ENCODE measurements at places on chromosomes 11 and 22. TPM values are rescaled to one million over a fixed set of nuclear protein-coding genes. Genes with fewer than 3 reads are reported as not detected.

- DNase-seq = no peak
Observed at GRCh38 chr22:48245196-48245485, 1482.7 kb downstream of the TBC1D22A start.

DNA sequence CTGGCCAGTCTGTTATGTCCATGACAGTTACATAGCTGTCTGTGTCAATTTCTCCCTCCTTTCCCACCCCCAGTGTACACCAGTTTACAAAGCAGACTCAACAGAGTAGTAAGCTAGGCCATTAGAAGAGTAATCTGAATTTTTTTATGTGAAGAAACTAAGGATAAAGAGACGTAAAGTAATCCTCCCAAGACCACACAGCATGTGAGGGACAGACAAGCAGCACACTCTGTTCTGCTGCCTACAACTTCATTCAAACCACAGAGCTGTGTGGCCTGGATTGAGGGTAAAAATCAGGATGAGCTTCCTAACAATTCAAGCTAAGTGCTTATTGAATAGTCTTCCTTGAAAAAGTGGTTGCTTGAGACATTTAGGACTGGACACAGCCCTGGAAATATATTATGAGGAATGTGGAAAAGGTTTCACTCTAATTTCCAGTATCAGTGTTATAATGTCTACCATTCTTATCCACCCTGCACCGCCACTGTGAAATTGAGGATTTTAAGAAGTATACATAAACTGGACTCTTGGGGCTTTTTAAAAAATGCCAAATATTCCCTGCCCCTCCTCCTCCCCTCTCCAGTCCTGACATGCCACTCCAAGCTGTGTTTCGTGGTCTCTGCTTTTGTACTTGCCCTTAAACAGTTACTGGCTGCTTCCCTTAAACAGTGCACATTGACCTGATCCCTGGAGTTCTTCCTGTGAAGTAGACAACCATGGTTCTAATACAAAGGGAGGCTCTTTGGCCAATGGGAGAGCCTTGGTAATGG is 40.9 kb downstream of the EXT2 start:
- no peak for DNase-seq

GRCh38 chr22:46568102-46568809 is 30.8 kb upstream of the CELSR1 start:
- DNase-seq = no peak

DNA sequence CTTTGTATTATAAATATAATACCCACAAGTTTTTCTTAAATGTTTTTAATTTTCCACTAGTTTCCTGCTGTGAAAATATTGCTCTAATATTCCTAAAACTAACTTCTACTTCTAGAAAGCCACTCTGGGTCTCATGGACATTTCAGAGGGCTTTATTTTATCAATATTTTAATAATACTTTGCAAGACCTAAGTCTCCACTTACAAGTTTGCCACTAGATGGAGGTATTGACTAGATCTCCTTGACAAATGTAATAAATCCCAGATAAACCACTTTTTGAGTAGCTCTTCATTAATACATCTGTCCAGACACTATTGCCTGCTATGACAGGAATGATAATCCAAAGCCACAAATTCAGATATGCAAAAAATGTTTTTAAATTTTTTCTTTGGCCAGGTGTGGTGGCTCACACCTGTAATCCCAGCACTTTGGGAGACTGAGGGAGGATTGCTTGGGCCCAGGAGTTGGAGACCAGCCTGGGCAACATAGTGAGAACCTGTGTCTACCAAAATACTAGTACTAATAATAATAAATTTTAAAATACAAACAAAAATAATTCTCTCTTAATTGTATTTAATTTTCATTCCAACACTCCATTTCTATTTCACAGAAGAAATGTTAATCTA is 3.5 kb upstream of the ACAT1 start:
- no peak for DNase-seq

MIAT gene
- 13.0 TPM for total RNA-seq

GRCh38 chr11:1458340-1459218 is 28.0 kb downstream of the MOB2 start:
- DNase-seq = no peak

DNA sequence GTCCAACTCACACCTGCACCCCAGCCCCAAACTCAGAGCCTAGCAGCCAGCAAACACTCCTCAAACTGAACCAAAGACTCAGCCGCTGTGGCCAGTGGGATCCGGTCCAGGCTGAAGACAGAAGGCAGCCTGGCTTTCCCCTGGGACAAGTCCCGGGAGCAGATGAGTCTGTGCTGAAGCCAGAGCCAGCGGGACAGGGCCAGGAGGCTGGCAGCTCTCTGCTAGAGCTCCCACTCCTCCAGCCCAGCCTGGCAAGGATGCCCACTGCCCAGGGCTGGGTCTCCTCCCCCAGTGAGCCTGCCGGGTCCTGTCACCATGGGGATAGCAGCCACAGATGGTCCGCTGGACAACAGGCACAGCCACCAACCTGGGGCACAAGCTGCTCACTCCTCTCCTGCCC is 42.9 kb upstream of the PRR5 start:
- no peak for DNase-seq

DNA sequence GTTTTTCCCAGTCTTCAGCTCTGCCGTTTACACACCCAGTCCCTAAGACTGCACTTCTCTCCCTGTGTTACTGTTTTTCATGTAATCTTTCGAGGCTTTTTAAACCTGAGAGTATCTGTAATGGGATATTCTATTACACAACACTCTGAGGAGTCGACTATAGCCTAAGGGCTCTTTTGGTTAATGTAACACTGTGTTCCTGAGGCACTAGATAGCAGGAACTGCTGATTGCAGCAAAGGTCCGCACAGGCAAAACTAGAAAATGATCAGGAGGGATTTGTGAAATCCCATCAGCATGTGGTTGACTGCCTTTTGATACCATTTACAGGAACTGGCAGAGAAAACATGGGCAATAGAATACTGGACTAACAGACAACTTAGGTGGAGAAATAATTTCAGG is 512.3 kb upstream of the RAG2 start:
- no peak for DNase-seq

CNGA4 gene
- not detected for total RNA-seq

KCNK4 gene
- not detected for total RNA-seq

DNA sequence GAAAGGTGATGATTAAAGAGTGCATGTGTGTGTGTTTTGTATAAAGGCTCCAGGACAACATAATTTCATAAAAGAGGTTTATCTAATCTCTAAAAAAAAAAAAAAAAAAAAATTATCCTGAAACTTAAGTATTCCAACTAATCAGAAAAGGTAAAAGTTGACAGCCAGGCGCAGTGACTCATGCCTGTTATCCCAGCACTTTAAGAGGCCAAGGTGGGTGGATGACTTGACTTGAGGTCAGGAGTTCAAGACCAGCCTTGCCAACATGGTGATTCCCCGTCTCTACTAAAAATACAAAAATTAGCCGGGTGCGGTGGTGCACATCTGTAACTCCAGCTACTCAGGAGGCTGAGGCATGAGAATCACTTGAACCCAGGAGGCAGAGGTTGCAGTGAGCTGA is 632.7 kb upstream of the CHORDC1 start:
- DNase-seq = no peak

ST14 gene
- total RNA-seq = 0.14 TPM

DNA sequence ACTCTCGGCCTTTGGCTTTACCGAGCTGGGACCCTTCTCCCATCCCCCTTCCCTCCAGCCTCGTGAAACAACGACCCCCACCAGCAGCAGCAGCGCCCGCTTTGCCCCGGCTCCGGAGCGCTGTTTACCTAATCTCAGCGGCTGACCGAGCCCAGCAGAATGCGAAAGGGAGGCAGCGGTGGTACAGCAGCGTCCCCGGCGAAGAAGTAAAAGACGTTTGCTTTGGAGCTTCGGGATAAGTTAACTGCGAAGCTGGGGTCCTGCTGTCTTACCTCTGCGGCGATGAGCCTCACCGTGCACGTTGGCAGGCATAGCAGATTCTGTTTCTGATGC is 2.0 kb upstream of the LARGE1 start:
- no peak for DNase-seq

DNA sequence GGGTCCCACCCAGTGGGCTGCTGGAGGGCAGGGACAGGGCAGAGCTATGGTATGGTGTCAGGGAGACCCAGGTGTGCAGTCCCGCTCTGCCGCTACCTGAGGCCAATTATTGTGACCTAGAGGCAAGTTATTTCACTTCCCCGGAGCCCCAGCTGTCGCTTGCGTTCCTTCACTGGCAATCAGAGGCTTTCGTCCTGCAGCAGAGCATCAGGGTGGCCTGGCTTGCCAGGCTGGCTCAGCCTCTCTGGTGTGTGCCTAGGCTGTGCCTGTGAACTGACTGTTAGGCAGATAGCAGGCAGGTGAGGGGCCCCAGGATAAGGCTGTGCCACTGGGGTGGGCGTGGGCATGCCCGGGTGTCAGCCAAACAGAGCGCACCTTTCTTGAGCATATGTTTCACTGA is 31.4 kb downstream of the GLB1L2 start:
- DNase-seq = no peak

GRCh38 chr11:5809122-5809519 is 397 bp downstream of the OR52N2 start:
- DNase-seq = no peak

FAM83F gene
- total RNA-seq = 0.11 TPM

DNA sequence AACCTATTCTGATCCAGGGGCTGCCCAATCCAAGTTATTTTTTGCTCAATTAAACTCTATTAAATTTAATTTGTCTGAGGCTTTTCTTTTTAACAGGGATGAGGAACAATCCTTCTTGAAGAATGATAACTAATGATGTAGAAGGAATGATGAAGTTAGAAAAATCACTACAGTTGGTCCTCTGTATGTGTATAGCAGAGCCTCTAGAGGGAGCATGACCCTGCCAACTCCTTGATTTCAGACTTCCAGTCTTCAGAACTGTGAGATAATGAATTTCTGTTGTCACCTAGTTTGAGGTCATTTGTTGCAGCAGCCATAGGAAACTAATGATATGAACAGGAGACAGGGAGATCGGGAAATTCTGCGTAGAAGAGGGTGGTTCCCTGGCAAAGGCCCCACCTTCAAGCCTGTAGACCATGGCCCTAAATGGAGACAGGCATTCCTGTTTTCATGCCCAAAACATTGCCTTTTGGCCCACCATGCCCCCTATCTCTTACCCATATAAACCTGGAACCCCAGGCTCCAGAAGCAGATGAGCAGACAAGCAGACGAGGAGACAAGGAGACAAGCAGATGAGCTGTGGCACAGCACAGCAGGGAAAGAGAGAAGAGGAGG is 7.7 kb upstream of the QSER1 start:
- DNase-seq = no peak

DNA sequence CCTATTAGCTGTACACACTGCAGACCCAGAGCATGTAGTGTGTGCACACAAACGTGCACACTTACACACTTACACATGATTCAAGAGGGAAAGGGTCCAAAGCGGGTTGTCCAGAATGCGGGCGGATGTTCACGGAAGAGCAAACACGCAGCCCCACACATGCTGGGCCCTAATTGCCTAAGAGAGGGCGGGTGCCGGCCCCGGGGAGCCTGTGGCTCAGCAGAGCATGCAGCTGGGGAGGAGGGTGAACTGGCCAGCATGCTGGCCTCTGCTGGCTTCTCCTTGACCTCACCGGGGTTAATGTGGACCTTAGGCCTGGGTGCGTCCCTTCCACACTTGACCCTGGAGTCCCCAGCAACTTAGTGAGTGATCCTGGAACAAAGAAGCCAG is 816.3 kb downstream of the BRD1 start:
- DNase-seq = no peak

DNA sequence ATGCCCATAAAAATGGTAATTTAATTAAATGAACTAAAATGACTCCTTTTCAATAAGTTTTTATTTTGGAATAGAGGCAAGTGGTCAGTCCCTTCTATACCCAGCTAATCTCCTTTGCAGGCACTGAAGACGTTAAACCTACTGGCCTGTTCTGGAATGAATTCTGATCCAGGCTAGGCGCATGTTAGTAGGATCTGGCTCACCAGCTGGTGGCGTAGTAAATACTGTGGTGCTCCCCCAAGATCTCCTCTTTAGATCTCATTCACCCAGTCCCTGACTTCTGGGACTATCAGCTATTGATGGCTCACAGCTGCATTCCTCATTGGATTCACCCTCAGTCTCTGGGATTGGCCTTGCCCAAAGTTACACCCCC is 173.7 kb upstream of the DDI1 start:
- DNase-seq = no peak

DNA sequence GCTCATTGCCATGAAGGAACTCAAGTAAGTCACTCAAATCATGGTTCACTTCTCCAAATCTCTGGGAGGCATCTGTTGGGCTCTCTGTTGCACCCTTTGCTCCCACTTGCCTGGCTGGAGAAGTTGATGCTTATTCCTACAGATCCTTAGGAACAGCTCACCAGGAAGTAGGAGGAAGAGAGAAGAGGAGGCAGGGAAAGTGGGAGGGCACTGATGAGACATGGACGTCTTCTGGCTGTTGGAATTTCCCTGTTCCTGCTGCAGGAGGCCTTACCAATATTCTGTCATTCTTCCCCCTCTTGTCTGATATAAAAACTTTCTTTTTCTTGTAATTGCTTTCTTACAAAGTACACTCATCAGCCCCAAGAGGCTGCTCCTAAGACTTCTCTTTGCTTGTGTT is 13.6 kb downstream of the POLR2F start:
- no peak for DNase-seq

SLC6A5 gene
- total RNA-seq = not detected

DNA sequence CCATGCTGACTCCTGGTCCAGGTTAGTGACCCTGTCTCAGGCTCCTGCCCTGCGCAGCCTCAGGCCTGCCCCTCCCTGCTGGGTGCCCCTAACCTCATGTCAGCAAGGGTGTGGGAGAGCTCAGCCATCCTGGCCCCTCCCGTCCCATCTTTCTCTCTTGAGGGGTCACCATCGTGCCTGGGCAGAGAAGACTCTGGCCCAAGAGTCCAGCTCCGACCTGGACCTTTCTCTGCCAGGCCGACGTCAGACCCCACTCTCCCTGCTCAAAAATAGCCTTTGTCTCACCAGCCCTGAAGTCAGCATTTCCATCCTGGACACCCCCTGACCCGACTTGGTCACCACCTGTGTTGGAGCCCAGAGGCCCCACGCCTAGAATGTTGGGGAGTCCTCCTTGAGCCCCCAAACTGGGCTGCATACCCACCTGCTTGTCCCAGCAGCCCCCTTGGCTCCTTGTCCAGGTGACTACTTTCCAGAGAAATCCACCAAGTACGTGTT is 4.9 kb downstream of the SCGB1C1 start:
- no peak for DNase-seq

DNA sequence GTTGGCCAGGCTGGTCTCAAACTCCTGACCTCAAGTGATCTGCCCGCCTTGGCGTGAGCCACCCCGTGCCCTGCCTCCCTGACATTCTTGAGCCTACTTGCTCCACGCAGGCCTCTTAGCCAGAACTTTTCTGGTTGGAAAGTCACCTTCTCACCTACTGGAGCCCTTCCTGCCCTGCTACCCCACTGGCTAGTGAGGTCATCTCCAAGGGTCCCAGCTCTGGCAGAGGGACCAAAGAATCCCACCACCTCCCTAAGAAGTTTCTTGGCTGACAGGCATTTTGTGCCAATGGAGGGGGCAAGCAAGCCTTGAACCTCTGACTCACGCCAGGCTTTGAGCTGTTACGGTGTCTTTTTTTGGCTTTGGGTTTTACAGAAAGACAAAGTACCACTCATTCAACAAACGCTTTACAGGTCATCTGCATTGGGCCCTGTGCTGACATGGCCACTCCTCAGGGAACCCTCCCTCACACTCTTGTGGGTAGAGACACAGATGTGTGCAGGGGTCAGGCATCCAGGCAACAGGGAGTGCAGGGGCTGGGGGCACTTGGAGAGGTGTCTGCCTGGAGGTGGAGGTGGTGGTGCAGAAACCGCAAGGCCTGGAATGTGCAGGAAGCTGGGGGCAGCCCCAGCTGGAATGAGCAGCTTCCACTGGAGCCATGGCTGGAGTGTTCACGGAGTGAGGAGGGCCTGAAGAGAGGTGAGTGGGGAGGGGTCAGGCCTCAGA is 27.1 kb upstream of the WNT11 start:
- DNase-seq = no peak
